ENCODE measurements at places on chromosomes 7 and 10.

DNA sequence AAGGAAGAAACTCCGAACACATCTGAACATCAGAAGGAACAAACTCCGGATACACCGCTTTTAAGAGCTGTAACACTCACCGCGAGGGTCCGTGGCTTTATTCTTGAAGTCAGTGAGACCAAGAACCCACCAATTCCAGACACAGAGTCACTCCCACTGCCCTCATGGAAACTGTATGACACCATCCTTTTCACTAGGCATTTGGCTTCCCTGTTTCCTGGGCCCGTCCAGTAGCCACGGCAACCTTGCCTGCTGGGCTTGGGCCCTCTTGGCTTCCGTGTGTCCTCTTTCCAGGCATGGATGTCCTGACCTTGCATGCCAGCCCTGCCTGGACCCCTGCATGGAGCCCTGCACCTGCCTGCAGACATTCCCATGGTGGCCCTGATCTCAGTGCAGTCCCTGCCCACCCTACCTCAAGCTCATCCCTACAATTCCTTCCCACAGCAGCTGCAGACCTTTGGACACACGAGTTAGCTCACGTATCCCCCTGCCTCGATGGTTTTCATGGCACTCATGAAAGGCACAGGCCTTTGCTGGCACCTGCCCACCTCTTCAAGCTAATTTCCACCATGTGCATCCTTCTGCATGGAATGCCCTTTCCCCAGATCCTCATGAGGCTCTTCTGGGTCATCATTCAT is 6.7 kb downstream of the SH2D4B start:
- DNase-seq = no peak

- DNase-seq = no peak
These were observed 20.4 kb upstream of the ST8SIA6 start for GRCh38 chr10:17474595-17475323.

DNA sequence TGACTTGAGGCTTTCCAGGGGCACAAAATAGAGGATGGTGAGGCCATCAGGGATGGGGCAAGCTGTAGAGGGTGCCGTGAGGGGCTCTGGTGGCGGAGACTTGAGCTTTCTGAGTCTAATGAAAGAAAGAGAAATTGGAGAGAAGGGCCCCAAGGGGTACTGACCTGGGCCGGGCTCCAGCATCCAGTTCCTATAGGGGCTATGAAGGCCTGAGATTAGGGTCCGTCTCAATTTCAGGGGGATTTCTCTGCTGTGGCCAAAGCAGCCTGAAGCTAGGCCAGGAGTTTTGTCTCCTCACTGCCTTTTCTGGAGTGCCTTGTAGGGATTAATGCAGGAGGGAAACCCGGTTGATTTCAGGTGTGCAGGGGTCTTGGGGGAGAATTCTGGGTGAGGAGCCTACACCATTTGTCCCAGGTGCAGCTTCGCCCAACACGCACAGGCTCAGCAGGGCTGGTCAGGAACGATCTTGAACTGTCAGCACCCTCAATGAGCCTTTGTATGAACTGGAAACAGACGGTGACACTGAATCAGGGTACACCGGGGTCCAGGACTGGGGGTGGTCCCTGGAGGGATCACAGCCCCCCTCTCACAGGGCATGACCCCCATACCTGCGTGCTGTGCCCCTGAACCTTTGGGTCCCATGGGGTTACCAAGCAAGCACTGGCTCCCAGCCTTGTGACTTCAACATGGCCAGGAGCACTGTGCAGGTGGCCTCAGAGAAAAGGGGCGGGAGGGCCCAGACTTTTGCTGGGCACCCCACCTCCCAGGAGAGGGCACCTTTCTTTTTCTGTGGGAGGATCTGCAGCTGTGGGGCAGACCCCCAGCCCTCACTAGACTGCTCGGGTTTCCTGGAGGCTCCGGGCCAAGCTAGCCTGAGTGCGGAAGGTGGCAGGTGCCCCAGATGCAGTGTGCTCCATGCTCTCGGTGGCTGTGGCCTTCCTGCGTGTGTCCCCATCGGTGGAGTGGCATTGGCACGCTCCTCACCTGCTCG is 122.9 kb upstream of the RET start:
- DNase-seq = peak; percentile 10

DNA sequence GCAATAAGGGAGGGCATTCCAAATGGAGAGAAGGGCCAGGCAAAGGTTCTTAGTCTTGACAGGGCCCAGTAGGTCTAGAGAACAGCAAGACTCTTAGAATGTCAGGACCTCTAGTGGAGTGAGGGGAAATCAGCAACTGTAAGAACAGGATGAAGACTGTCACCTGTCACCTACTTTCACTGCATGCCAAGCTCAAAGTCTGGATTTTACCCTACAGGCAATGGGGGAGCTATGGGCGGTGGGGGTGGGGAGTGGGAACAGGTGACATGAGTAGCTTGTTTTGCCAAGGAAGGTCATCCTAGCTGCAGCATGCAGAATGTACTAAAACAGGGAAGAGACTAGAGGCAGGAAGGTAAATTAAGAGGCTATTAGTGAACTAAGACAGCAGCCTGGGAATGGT is 18.3 kb downstream of the GOT1 start:
- DNase-seq = no peak

DNA sequence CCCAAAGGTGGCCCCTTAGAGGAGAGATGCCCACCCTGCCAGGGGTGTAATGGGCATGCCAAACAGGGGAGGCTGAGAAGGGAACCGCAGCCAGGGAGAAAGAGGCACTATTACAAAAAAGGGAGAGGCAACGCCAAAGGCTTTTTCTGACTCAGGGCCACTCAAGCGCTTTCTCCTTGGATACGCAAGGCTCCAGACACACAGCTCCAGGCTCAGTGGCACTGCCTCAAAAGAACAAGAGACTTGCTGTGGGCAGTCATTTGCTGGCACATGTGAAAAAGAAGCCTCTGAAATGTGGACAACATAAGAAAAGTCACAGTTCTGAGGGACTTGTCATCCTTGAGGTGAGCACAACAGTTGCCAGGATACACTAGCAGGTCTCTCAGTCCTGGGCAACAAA is 128.4 kb downstream of the DGKI start:
- DNase-seq = no peak
